Mononuclear cell (primary cell): ENCODE measurements at places on chromosomes 7 and 10. TPM values are rescaled to one million over a fixed set of nuclear protein-coding genes. Genes with fewer than 3 reads are reported as not detected.

Gene TFR2
- total RNA-seq: 0.31 TPM

Gene VWDE
- 1.6 TPM for total RNA-seq

Gene ASB13
- total RNA-seq: 3.1 TPM

Gene CALML5
- not detected for total RNA-seq

Gene C7orf57
- not detected for total RNA-seq

Gene WDR91
- total RNA-seq: 14.3 TPM

Gene SLC26A3
- total RNA-seq: not detected
